ENCODE measurements at places on chromosomes 1 and 21.
A peak's percentile ranks its signal among the peaks of the same experiment; 100 is the strongest.

DNA sequence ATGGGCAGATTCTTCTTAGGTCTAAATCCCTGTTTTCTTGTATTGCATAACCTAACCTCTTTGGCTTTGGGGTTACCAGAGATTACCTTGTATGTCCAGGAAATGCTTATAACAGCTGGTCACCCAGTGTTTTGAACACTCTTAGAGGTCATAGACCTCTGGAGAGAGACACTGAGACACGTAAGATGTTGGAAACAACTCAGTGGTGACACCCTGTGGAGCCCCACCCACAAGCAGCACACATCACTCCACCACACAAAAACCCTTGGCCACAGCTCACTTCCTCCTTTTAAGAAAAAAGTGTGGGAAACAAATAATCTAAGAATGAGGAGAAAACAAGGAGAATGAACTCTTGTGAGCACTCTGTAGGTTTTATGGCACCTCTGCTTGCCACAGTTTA, 26.3 kb upstream of the CYP4B1 start:
- DNase-seq = no peak

DNA sequence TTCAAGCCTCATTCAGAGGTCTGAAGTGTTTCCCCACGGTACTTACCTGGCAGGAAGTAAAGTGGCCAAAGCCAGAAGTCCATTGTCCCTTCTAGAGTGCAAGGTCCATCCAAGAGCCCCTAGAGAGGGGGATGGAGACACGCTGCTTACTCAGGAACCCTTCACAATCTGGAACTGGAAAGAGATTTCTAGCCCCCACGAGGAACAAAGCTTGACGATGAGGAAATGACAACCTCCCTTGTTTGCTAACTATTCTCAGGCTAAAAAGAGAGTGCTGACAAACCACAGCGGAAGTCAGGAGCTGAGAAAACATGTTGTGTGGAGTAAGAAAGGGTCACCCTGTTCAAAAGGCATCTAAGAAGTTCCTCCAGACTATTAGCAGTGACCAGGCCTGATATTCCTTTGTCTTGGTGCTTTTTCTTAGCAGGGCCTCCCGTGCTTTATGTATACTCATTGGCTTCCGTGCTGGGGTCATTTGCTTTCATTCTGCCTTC, at the start of gene FCMR:
Gene FCMR (minus strand): TSS at position 170 of the 494 bp plus-strand sequence. CDS start 87 bp downstream, at position 83.
- no peak for DNase-seq

DNA sequence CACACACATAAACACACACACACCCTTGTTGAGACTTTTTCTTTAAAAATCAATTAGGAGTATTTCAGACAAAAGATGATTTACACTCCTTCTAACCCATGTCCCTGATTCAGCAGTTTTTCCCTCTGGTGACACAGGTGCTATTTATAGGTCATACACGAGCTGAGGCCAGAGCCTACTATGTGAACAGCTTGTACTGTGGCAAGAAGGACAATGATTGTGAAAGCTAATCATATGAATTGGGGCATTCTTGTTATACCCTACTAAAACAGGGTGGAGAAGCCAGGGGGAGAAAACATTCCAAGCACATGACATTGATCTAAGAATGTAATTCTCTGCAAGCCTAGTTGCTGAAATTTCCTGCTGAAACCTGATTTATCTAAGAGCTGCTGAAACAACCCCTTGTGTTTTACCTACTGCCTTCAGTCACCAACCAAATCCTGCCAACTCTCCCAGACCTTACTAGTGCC, 60.3 kb downstream of the XCL1 start:
- no peak for DNase-seq

DNA sequence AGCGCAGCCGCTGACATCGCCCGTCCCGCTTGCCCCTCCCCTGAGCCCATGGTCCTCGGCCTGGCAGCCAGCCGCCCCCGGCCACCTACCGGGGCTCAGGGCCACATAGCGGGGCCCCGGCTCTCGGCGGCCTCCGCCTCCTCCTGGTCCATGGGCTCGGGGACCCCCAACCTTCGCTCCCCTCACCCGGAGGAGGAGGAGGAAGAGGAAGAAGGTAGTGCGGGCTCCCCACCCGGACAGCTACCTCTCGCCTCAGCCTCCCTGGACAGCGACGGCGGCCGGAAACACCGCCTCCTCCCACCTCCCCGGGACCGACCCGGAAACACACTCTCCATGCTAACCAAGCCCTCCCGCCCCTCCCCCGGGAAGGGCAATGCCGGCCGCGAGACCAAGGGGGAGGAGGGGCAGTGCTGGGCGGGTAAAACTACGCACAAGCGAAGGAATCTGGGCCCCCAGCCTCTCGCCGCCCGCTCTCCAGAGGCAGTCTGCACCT, at the start of gene KIAA0319L:
Gene KIAA0319L (minus strand): TSS at position 286 of the 493 bp plus-strand sequence. CDS start 2,912 bp downstream, outside the sequence.
- DNase-seq = no peak

DNA sequence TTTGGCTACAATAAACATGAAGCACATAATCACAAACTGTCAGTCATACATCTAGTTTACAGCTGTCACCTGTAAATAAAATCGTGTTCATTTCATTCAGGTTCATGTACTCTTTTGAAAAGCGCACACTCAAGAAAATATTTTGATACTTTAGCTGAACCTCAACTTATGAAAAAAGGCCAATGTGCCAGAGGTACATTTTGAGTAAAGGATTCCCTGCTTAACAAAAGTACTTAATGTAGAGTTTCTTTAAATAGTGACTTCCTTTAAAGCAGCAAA, 37.7 kb upstream of the SLC30A10 start:
- no peak for DNase-seq

DNA sequence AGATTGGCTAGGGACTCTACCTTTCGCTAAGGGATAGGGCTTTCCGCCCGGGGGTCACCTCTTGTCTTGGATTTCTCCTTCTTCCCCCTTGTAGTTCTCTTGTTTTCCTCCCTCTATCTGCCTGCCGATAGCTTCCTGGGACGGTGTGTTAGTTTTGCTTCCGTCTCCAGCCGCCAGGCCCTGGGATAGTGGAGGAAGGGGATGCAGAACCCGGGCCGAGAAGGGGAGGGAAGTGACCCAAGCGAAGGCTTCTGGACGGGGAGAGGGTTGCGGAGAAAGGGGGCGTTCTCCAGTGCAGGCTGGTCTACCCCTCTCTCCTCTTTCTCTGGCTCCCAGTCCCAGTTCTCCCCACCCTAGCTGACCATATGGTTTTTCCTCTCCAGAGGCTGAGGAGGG, 871 bp downstream of the TUFT1 start:
- DNase-seq = no peak

GRCh38 chr1:181122222-181122621, 33.7 kb downstream of the IER5 start:
- no peak for DNase-seq

DNA sequence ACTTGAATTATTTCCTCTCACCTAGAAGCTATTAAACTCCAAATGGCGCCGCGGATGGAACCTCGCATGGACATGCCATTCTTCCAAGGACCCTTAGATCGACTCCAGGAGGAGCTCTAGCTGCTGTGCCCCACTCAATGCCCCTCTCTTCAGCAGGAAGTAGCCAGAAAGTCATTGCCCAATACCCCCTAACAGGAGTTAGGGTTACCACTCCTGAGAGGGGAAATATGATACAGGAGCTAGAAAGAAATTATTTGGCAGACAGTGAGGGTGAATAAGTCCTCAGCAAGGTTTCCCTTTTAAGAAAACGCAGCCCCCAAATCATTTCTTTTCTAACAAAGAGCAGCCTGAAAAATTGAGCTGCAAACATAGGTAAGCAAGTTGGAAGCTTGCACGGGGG, 28.6 kb downstream of the TFB2M start:
- DNase-seq = no peak

- DNase-seq = no peak
These were observed 80.9 kb upstream of the LBR start for GRCh38 chr1:225508538-225509375.

DNA sequence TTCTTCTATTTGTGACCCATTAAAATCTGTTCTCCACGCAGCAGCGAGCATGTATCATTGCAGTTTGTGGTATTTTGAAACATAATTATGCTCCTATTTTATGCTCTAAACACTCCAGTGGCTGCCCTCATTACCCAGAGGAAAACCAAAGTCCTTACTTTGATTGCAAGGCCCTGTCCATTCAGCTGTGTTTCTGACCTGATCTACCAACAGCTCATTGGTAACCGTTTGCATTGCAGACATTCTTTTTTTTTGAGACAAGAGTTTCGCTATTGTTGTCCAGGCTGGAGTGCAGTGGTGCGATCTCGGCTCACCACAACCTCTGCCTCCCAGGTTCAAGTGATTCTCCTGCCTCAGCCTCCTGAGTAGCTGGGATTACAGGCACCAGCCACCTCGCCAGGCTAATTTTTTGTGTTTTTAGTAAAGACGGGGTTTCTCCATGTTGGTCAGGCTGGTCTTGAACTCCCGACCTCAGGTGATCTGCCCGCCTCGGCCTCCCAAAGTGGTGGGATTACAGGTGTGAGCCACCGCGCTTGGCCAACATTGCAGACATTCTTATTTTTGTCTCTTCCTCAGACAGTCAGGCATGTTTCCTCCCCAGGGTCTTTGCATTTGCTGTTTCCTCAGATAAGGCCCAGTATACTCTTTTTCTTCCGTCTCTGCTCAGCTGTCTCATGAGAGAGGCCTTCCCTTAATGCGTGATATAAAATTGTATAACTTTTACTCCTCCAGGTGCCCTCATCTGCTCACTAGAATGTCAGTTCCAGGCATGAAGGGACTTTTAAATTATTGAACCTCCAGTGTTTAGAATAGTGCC, 32.5 kb downstream of the THRAP3 start:
- DNase-seq = no peak

DNA sequence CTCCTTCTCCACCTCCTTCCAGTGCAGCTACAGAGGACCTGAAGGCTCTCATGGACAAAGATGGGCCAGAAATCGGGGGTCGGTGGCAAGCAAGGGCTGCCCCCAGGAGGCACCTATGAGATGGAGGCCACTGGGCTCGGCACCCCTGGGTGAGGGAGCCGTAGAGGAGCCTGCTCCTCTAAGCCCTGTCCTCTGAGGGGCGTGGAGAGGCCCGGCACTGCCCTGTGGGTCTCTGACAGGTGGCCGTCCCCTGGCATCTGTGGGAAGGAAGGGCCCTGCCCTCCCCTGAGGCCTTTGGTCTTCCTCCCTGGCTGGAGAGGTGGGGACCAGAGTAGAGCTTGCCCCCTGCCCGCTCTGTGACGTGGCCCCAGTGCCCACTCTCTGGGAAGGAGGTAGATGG, 30.9 kb downstream of the PRDM16 start:
- no peak for DNase-seq

DNA sequence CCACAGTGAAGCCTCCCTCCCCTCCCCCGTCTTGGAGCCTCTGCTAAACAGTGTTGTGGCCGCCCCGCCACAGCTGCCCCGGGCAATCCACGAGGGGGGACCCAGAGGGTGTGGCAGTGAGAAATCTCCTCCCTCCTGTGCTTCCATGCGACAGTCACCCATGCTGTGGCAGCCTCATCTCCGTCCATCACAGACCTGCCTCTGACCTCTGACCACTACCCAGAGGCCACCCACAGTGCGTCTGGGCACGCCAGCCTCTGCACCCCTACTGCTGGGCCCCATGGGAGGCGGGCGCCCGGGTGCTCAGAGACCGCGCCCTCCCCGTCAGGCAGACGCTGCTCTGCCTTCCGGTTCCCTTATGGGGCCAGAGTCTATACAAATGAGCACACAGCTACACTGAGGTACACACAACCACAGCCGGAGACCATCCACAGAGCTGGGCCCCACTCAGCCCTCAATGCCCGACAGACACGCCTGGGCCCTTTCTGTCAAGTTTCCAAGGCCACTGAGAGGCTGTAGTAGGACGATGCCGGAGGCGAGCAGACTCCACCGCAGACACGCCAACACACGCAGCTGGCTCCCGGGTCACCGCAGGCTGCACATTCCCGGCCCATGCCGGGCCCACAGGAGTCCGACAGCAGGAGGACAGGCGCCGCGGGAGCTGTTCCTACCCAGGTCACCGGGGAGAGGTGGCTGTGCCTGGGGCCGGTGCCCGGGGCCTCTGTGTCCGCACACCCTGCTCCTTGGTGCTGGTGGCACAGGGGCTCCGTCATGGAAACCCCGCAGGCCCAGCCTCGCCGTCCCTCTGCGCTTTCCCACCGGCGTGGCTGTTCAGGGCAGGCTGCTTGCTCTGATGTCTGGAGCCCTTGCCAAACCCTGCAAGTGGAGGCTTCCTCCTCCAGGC, 23.9 kb upstream of the TMEM52 start:
- no peak for DNase-seq

DNA sequence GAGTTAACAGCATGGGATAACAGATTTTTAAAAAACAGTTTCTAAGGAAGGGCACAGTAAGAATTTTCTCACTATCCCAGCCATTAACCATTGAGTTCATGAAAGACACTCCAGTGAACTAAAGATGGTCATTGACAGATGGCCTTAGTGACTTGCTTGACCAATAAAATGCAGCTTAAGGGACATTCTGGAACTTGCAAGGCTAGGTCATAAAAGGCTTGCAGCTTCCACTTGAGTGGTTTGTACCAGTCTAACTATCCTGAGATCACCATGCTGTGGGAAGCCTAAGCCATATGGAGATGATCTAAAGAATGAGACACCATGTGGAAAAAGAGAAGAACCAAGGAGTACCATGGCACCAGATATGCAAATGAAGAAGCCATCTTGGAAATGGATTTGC, 37.9 kb upstream of the MUTYH start:
- no peak for DNase-seq

DNA sequence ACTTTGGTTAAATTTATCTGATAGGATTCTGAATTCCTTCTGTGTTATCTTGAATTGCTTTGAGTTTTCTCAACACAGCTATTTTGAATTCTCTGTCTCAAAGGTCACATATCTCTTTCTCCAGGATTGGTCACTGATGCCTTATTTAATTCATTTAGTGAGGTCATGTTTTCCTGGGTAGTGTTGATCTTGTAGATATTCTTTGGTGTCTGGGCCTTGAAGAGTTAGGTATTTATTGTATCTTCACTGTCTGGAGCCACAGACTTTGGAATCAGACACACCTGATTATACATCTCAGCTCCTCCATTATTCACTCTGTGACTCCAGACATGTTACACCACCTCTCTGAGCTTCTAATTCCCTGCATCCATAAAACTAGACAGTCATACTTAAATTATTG, 34.2 kb upstream of the ETS2 start:
- DNase-seq = no peak

DNA sequence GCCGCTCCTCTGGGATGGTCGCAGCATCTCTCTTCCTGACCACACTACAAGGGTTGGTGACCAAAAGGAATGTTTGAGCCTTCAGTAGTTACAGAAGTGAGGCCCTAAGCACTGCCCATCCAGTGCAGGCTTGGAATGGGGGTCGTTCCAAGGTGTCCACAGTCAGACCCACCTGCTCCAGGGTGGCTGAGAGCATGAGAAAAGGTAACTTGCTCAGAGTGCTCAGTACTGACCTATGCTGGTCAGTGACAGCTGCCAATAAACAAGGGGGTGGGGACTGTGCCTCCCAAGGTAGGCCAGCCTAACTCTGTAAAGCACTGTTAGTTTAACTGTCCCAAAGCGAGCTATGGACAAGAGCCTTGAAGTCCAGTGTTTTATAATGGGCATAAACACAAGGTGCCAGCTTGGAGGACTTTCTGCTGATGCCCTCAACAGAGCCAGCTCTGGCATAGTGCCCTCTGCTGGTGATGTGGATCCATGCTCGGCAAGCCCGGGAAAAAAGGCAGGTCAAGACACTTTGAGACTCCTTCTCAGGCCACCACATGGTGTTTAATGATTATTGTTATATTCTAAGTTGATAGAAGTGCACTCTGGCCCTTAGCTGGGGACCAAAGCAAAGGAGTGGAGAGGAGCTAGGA, 78.1 kb upstream of the DNAH14 start:
- peak; percentile 8 for DNase-seq
